Omental fat pad (tissue), 4 donors: ENCODE measurements at places on chromosomes 16 and 17. TPM values are rescaled to one million over a fixed set of nuclear protein-coding genes. Genes with fewer than 3 reads are reported as not detected.

The C17orf67 gene
- total RNA-seq, result 0.44 TPM

The RGS11 gene
- 9.2 TPM for total RNA-seq

The TBX6 gene
- not detected for total RNA-seq

The IL17C gene
- not detected for total RNA-seq

The KSR1 gene
- 25.8 TPM for total RNA-seq

The MSL1 gene
- total RNA-seq, result 139 TPM

The EVPL gene
- total RNA-seq, result 3.7 TPM

The NPIPB8 gene
- not detected for total RNA-seq

The CRISPLD2 gene
- total RNA-seq, result 99.9 TPM

The RAMP2 gene
- total RNA-seq, result 90.6 TPM

The KCNJ18 gene
- total RNA-seq, result not detected

The SGF29 gene
- total RNA-seq, result 19.7 TPM

The SMPD3 gene
- 5.9 TPM for total RNA-seq

The SEC14L5 gene
- total RNA-seq, result 0.25 TPM

The C17orf50 gene
- total RNA-seq, result not detected

The PRSS21 gene
- total RNA-seq, result 1.0 TPM
